ENCODE measurements at places on chromosomes 2 and 18. TPM values are rescaled to one million over a fixed set of nuclear protein-coding genes. Genes with fewer than 3 reads are reported as not detected.
A peak's percentile ranks its signal among the peaks of the same experiment; 100 is the strongest.

DNA sequence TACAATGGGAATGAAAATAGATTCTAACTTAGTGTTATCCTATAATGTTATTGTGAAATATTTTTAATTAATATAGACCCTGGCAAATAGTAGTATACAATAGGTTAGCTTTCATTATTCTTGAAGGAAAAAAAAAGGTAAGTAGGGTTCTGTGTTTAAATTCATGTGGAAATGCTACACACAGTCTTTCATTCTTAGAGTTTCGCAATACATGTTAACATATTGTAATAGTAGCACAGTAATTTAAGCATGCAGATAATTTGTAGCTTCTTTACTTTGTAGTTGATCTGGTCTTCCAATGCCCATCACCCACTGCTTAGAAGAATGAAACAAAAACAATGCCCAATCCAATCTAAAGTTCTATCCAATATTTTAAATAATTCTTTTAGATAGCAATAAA, 54.8 kb upstream of the MSTN start:
- no peak for DNase-seq
- H3K36me3 ChIP-seq = no peaks in the 10 kb centered on the region
- no peak overlapping the region for H3K4me3 ChIP-seq
- H3K27ac ChIP-seq = no peak overlapping the region

The ICOS gene
- 145 TPM for total RNA-seq

The CXCR1 gene
- total RNA-seq = not detected

GRCh38 chr2:62313449-62314227, 117.7 kb downstream of the B3GNT2 start:
- no peaks in the 10 kb centered on the region for H3K36me3 ChIP-seq
- DNase-seq = peak; percentile 67
- no peaks in the 10 kb centered on the region for H3K27me3 ChIP-seq
- peak overlapping the region; percentile 66 for H3K4me3 ChIP-seq
- H3K4me1 ChIP-seq = peaks cover 49% of the 10 kb centered on the region

The GPR75 gene
- 1.0 TPM for total RNA-seq
